NCI-H460 (cell line): ENCODE measurements at places on chromosomes 3 and 15.

- DNase-seq: no peak
Measured at GRCh38 chr3:172201136-172201869, 161.9 kb downstream of the FNDC3B start.

GRCh38 chr3:171915275-171915674, 72.1 kb downstream of the TMEM212 start:
- DNase-seq: no peak

GRCh38 chr3:108301695-108302404, 5.5 kb downstream of the HHLA2 start:
- DNase-seq: no peak

GRCh38 chr15:60423537-60423936, 25.8 kb upstream of the ANXA2 start:
- DNase-seq: no peak

DNA sequence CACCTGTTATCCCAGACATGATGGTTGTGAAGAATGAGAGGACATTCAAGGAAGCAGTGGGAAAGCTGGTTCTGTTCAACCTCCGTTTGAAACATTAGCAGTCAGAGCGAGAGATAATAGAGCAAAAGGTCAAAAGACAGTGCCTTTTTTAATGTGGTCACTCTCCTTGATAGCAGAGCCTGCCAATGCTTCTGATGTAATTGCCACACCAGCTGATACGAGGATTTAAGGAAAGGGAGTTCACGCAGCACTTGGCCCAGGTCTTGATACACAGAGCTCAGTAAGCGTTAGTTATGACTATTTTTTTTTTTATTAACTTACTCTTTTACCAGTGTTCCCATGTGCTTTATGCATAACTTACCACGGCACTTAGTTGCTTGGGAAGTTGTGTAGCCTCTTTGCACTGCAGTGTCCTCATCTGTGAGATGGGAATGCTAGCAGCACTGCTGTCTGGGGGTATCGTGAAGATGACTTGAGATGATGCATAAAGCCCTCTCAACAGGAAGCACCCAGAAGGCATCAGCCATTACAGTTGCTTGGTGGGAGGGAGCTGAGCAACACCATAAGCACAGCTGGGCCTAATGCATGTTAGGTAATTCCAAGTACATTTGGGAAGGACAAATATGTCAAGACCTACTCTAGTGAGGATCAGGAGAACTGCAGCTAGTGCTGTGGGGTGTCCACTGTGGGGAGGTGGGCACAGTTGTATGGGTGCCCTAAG, 123.3 kb upstream of the RASGRP1 start:
- DNase-seq: no peak

DNA sequence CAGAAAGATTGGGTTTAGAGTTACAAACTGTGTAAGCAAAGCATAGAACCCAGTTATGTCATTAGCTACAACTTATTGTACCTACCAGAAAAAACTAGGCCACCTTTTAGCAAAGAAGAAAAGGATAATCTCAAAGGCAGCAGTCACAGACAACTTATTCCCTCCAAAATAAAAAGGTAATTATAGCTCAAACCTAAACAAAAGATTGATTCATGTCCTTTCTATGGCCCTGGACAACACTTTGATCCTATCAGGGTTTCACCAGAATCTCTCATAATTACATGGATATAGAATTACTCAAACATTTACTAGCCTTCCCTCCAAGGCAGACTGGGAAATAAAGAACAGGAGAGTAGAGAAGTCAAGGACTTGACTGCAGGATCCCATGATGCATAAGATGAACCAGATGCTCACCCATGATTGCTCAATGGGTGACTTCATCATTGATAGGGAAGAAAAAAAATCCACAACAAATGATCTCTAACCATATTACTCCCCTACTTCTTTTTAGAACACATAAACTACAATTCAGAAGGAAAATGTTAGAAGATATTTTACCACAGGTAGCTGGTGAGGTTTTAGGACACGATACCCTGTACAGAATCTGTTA, 17.4 kb downstream of the DET1 start:
- DNase-seq: no peak

DNA sequence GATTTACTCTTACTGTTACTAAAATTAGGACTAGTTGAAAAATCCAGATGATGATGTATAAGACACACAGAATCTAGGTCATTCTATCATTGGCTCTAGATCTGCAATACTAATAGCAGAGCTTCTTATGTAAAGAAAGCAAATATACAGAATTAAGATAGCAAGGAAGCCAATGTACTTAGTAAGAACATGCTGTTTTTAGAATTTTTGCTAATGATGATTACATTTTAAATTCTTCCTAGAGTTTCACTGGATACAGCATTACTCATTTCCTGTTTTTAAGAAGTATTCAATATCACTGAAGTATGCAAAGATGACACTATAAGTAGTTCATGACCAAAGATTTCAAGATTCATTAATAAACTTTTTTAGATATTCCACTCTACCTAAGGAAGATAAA, 60.7 kb downstream of the CFAP20DC start:
- no peak for DNase-seq

- no peak for DNase-seq
Measured at GRCh38 chr15:67050062-67050461, 15.3 kb upstream of the SMAD3 start.

DNA sequence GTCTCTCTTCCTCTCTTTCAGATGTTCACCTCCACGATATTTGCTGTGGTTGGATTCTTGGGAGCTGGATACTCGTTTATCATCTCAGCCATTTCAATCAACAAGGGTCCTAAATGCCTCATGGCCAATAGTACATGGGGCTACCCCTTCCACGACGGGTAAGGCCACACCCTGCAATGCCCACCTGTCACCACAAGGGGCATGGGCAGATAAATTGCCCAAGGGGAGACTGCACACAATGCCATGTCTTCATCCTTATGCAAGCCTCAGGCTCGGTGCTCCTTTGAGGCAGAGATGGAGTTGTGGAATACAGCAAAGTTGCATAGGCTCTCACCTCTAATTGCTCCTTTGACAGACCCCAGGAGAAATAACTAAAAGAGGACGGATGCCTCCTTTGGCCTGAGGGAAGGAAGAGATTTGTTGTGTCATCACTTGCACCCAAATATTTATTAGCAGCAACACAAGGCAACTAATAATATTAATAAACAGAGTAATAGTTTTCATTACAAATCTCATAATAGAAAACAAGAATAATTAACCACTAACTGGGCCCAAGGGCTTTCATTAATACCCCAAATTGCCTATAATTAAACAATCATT, 13.2 kb downstream of the TM4SF4 start:
- DNase-seq: peak; percentile 11

DNA sequence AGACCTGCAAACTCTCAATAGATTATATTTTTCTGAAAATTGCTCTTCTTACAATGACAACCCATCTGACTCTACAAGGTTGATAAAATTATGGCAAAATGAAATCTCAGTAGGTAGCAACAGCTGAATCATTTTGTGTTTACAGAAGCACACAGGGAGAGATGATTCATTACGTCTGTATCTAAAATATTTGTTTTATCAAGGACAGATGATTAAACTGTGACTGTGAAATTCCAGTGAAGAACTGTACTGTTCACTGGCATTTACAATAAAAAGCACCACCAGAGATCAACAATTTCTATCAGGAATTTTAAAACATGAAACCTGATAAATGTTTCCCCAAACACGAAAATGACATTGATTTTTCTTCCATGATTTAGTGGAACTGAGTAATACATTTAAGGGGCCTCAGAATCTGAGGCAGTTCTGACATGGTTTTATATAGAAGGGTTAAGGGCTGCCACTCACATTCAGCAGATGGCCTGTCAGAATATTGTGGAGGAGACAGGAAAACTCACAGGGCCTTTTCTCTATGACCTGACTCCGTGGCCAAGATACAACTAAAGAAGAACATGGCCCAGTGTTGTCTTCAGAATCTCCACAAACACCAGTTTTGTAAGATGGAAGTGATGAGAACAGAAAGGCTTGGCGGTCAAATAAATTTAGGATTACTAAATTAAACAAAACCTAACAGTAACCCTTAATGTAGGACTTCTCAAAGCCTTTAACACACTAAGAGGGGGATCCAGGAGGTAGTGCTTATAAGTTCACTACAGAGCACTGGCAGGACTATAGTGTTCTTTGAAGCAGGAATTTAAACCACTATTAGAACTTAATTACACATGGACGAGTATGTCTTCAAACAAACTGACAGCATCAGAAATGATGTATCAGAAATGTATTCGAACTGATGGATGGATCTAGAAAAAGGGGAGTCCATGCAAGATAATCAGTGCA, 25.9 kb downstream of the RAD18 start:
- DNase-seq: peak; percentile 43

DNA sequence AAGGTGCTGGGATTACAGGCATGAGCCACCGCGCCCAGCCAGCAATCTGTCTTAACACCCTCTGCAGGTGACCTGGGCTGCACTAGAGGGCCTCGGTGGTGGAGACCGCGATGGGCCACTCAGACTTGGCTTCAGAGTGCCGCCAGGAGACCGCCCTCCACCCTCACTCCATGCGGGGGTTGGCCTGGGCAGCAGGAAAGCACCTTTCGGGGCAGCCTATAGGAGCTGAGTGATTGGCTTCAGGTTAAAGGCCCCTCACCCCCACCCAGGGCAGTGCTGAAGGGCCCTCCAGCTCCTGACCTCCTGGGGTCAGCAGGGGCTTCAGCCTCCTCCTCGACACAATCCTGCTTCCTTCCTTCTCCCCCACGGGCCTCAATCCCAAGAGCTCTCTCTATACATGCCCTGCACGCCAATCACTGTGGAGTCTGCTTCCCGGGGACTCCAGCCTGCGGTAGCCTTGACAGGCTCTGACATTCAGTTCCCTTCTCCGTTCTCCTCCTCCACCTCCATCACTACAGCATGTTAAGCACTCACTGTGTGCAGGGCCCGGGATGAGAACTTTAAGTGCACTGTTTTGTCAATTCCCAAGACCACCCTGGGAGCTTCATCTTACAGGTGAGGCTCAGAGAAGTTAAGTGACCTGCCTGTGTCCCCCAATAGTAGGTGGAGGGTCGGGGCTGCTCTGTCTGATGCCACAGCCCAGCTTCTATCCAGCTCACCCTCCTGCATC, 225.3 kb downstream of the XXYLT1 start:
- DNase-seq: no peak

- no peak for DNase-seq
Measured at GRCh38 chr3:197487911-197488391, 67.8 kb downstream of the BDH1 start.

- peak; percentile 8 for DNase-seq
Measured at GRCh38 chr3:140972833-140973232, 31.2 kb downstream of the SLC25A36 start.

- DNase-seq: no peak
Measured at GRCh38 chr3:190435618-190436017, 14.1 kb downstream of the TMEM207 start.

GRCh38 chr3:196227629-196228493, 11.5 kb downstream of the SLC51A start:
- no peak for DNase-seq

GRCh38 chr3:115095236-115095635, 51.9 kb downstream of the ZBTB20 start:
- no peak for DNase-seq

GRCh38 chr3:65968996-65969395, 69.7 kb downstream of the MAGI1 start:
- DNase-seq: no peak

GRCh38 chr3:49666592-49666991, 7.6 kb upstream of the APEH start:
- no peak for DNase-seq

DNA sequence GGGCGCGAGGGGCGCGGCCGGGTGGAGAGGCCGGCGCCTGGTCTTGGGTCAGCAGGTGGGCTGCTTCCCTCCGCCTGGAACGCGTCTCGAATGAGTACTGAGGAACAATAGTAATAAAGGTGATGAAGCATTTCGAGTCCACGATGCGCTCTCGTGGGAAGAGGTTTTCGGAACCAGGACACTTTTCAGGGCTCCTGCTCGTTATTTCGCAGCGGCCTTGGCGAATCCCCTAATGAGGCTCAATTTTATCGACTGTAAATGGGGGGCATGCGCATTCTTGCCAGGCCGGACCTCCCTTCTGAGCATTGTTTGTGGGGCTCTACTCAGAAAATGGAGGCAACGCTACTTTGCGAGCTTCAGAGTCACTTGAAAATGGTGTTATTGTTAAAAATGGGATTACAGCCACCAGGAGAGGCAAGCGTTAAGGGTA, 1.2 kb downstream of the NR2C2 start:
- DNase-seq: no peak
